Urinary bladder (tissue), 4 donors: ENCODE measurements at places on chromosomes 5 and 9. TPM values are rescaled to one million over a fixed set of nuclear protein-coding genes. Genes with fewer than 3 reads are reported as not detected.

XPA gene
- 26.0 TPM for total RNA-seq

GRCh38 chr5:56159521-56159947, 73.6 kb downstream of the ANKRD55 start:
- no peak for DNase-seq

DNA sequence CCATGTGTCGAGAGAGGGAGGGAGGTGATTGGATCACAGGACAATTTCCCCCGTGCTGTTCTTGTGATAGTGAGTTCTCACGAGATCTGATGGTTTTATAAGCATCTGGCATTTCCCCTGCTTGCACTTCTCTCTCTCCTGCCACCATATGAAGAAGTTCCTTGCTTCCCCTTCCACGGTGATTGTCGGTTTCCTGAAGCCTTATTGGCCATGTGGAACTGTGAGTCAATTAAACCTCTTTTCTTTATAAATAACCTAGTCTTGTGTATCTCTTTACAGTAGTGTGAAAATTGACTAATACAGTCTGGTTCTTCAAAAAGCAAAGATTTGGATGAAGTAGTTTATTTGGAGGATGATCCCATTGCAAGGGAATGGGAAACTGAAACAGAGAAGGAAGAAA, 11.3 kb upstream of the MIER3 start:
- no peak for DNase-seq

GRCh38 chr9:93346231-93347112, 105.0 kb upstream of the FAM120A start:
- no peak for DNase-seq

DNA sequence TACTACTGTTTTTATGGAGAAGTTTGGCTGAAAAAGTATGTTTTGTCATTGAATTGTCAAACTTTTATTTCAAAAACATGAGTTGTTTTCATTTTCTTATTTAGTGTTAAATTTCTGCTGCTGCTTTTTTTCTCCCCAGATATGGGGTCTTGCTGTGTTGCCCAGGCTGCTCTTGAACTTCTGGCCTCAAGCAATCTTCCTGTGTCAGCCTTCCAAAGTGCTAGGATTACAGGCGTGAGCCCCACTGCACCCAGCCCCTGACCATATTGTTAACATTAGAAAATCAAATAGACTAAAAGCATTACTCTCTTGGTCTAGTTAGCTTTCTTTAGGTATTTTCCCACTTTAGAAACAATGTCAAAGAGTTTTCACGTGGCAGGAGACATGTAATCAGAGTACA, 215.3 kb downstream of the KDM4C start:
- no peak for DNase-seq
